CD4-positive, CD25-positive, alpha-beta regulatory T cell (primary cell): ENCODE measurements at places on chromosomes 5 and 9. TPM values are rescaled to one million over a fixed set of nuclear protein-coding genes. Genes with fewer than 3 reads are reported as not detected.
A peak's percentile ranks its signal among the peaks of the same experiment; 100 is the strongest.

Gene EIF4EBP3
- 11.8 TPM for total RNA-seq

Gene UBE2QL1
- total RNA-seq: not detected

Gene CCDC171
- 1.1 TPM for total RNA-seq

Gene SPATA31E1
- not detected for total RNA-seq

Gene AK8
- total RNA-seq: not detected

Gene PITX1
- total RNA-seq: not detected

Gene RANBP3L
- not detected for total RNA-seq

Gene KIF4B
- not detected for total RNA-seq

Gene SLC2A6
- total RNA-seq: 1.8 TPM

Gene SCGB3A2
- not detected for total RNA-seq

DNA sequence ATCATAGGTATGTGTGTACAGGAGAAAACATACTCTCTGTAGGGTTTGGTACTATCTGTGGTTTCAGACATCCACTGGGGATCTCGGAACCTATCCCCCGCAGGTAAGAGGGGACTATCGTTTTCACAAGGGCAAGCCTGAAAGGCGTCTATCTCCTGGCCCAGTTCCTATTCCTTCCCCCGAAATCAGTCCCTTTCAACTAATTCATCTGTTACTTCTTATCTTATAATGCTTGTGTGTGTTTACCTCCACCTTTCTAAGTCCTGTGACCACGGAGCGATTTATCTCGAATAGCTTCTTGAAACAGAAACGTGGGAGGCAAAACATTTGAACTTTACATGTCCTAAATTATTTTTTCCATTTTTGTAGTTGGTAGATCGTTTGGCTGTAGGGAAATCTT lies 11.4 kb downstream of the ABO start:
- no peak overlapping the region for H3K27ac ChIP-seq
- no peaks in the 10 kb centered on the region for H3K36me3 ChIP-seq
- no peaks in the 10 kb centered on the region for H3K4me1 ChIP-seq
- H3K27me3 ChIP-seq: no peaks in the 10 kb centered on the region
- H3K4me3 ChIP-seq: no peak overlapping the region

GRCh38 chr5:143277536-143277935 lies 126.0 kb downstream of the NR3C1 start:
- no peaks in the 10 kb centered on the region for H3K27me3 ChIP-seq
- H3K27ac ChIP-seq: no peak overlapping the region
- H3K36me3 ChIP-seq: peaks cover 34% of the 10 kb centered on the region

- no peak overlapping the region for H3K27ac ChIP-seq
- no peak for DNase-seq
- H3K36me3 ChIP-seq: no peaks in the 10 kb centered on the region
- H3K27me3 ChIP-seq: no peaks in the 10 kb centered on the region
- no peak overlapping the region for H3K4me3 ChIP-seq
Observed at GRCh38 chr5:136067422-136067821, 38.6 kb downstream of the TGFBI start.

DNA sequence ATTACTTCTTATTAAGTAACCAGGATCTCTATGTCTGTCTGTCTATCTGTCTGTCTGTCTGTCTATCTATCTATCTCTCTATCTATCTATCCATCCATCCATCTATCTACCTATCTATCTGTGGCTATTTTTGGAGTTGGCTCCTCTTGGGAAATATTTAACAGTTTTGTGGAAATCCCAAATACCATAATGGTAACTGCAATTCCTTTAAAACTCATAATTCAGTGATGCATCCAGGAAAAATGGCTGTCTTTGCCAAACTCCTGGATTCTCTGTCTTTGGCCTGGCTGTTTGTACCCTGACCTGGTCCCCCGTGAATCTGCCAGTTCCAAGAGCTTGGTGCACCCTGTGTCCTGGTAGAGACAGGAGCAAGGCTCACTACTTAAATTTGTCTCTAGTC lies 197.0 kb downstream of the PCSK1 start:
- H3K27me3 ChIP-seq: peaks cover 5% of the 10 kb centered on the region
- no peaks in the 10 kb centered on the region for H3K4me1 ChIP-seq
- H3K36me3 ChIP-seq: no peaks in the 10 kb centered on the region
- DNase-seq: no peak
- H3K4me3 ChIP-seq: no peak overlapping the region

GRCh38 chr9:111900151-111900857 lies 3.7 kb downstream of the UGCG start:
- no peak for DNase-seq
- peaks cover 55% of the 10 kb centered on the region for H3K4me1 ChIP-seq
- no peak overlapping the region for H3K27ac ChIP-seq

DNA sequence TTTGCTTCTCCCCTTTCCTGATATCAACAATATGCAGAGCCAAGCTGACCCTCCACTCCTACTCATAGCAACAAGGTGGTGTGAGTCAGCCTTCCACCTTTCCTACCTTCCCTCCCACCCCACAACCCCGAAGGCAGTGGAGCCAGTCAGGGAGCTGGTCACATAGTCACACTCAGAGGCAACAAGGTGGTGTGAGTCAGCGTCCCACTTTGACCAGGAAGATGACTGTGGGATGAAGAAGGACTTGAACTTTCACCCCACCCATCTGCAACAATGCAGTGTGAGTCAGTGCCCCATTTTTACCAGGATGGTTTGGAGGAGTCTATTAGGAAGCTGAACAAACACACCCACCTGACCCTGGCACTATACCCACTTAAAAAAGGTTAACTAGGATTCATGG lies 30.1 kb upstream of the ZNF782 start:
- H3K36me3 ChIP-seq: no peaks in the 10 kb centered on the region
- no peak for DNase-seq
- H3K4me1 ChIP-seq: no peaks in the 10 kb centered on the region

GRCh38 chr9:22084336-22085035 lies 75.4 kb upstream of the CDKN2B start:
- H3K4me1 ChIP-seq: peaks cover 6% of the 10 kb centered on the region
- H3K36me3 ChIP-seq: no peaks in the 10 kb centered on the region
- H3K4me3 ChIP-seq: no peak overlapping the region

- H3K4me3 ChIP-seq: no peak overlapping the region
- DNase-seq: no peak
- H3K27ac ChIP-seq: no peak overlapping the region
- no peaks in the 10 kb centered on the region for H3K4me1 ChIP-seq
- H3K27me3 ChIP-seq: no peaks in the 10 kb centered on the region
- H3K36me3 ChIP-seq: peaks cover 24% of the 10 kb centered on the region
Observed at GRCh38 chr9:130640681-130641080, 23.7 kb upstream of the PRDM12 start.

DNA sequence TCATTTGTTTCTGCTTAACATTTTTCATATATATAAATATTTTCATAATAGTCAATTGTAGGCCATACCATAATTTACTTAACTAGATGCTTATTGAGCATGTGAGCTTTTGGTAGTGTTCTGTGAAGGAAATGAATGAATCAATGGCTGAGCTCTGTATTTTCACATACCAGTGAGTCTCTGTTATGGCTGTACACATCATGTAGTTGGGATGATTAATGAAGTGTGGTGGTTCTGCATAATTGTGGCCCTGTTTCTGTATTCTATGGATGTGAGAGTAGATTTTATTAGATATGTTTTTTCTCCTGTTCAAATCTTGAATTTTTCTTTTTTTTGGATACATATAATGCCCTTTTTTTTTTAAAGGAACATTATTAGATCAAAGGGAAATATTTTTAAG lies 56.2 kb downstream of the CTNNA1 start:
- no peaks in the 10 kb centered on the region for H3K27me3 ChIP-seq
- H3K36me3 ChIP-seq: peaks cover 8% of the 10 kb centered on the region
- H3K4me1 ChIP-seq: no peaks in the 10 kb centered on the region
- no peak overlapping the region for H3K4me3 ChIP-seq

DNA sequence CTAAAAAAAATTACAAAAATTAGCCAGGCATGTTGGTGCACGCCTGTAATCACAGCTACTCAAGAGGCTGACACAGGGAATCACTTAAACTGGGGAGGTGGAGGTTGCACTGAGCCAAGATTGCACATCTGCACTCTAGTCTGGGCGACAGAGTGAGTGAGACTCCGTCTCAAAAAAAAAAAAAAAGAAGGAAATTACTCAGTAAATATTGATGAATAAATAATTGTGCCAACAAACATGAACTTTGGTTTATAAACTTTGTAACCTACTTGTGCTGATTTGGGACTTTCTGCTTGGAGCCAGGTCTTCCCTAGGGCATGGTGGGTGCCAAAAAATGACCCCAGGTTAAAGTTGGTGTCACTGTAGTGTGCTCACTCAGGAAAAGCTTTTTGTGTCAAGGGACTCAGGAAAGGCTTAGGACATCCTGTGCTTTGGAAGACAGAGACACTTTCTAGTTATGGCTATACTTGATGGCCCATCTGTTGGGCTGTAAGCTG lies 19.0 kb downstream of the ABLIM3 start:
- H3K27me3 ChIP-seq: no peaks in the 10 kb centered on the region
- no peaks in the 10 kb centered on the region for H3K36me3 ChIP-seq
- H3K4me3 ChIP-seq: no peak overlapping the region
- DNase-seq: no peak
- no peak overlapping the region for H3K27ac ChIP-seq

DNA sequence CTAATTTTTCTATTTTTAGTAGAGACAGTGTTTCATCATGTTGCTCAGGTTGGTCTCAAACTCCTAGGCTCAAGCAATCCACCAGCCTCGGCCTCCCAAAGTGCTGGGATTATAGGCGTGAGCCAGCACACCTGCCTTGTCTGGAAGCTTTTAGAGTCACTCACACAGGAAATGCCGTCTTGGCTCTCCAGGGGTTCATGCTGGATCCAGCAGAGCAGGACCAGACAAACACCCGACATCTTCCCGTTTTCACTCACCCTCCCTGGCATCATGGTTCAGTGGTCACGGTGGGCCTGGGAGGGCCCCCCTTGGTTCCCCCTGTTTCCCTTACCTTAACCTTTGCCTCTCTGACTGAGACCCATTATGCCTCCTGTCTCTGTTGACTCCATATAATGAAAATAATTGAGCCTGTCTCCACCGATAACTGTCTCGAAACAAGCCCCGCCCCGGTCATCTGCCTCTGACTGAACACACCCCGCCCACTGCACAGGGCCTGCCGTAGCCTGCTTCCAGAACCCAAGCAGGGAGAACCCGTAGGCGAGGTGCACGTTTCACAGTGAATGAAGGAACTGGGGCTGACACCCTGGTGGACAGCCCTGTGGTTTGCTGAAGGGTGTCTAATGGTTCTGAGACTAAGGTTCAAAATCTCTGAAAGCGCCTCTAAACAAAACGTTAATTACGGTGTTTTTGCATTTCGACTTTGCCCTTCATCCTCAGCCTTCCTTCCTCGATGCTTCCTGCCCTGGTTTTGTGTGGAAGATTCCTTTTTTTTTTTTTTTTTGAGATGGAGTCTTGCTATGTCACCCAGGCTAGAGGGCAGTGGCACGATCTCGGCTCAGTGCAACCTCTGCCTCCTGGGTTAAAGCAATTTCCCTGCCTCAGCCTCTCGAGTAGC lies 39.7 kb upstream of the SPRY4 start:
- DNase-seq: no peak
- H3K36me3 ChIP-seq: no peaks in the 10 kb centered on the region
- H3K27me3 ChIP-seq: peaks cover 2% of the 10 kb centered on the region
- no peak overlapping the region for H3K4me3 ChIP-seq

- DNase-seq: no peak
- H3K4me3 ChIP-seq: no peak overlapping the region
- no peaks in the 10 kb centered on the region for H3K27me3 ChIP-seq
Observed at GRCh38 chr9:113254991-113255390, 20.4 kb downstream of the CDC26 start.

DNA sequence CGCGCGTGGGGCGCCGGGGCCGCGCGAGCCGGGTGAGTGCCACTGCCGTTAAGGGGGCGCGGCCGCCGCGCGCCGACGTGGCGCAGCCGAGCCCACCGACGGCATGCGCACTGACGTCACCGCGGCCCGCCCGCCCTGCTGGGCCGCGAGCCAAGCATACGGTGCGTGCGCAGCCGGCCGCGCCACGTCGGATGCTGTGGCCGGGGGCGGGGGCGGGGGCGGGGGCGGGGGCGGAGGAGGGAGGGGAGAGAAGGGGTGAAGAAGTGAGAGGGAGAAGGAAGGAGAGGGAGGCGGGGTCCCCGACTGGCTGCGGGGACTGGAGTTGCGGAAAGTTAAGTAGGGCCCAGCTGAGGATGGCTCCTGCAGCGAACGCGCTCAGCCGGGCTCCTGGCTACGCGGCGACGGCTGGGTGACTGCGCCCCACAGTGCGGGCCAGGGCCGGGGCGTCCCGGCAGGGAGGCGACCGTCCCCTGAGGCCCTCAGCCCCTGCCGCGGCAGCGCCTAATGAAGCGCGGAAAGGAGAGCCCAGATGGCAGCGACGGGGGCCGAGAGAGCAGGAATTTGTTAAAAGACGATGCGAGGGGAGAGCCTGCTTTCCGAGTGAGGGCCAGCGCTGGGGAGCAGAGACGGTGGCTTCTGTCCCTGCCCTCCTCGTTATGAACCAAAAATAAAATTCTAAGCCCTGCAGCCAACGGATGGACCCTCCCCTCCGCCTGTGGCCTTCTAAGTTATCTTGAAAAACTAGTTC lies at the start of gene DAP:
DAP (minus strand) TSS at position 50 of the 748 bp plus-strand sequence. CDS start 166 bp downstream, outside the sequence.
- peak; percentile 94 for DNase-seq
- H3K27me3 ChIP-seq: no peaks in the 10 kb centered on the region
- peaks cover 26% of the 10 kb centered on the region for H3K4me1 ChIP-seq
- peak within 1 kb of the TSS; percentile 92 for H3K4me3 ChIP-seq
- H3K36me3 ChIP-seq: no peaks in the 10 kb centered on the region

DNA sequence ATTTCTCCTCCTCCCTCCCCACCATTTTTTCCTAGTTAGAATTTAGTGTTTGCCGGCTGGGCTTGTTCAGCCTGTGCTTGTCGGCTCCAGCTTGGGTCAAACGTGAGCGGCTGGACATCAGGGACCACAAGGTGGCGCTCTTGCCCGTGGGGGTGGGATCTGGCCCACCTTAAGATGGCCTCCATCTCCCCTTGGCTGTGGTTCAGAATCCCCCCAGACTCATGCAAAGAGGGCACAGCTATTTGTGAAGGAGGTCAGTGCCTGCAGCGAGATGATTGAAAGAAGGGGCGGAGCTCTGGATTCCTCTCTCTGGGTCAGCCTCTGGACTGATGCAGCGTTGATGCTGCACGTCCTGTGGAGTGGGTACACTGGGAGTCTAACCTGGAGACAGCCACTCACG lies 283.3 kb upstream of the TUT7 start:
- H3K4me1 ChIP-seq: no peaks in the 10 kb centered on the region
- H3K27me3 ChIP-seq: peaks cover 3% of the 10 kb centered on the region
- H3K4me3 ChIP-seq: no peak overlapping the region
- DNase-seq: no peak
- no peaks in the 10 kb centered on the region for H3K36me3 ChIP-seq

GRCh38 chr9:127972236-127972871 lies 8.4 kb downstream of the EEIG1 start:
- no peaks in the 10 kb centered on the region for H3K27me3 ChIP-seq
- H3K36me3 ChIP-seq: peaks cover 14% of the 10 kb centered on the region
- H3K27ac ChIP-seq: peak overlapping the region; percentile 91
- no peak for DNase-seq

DNA sequence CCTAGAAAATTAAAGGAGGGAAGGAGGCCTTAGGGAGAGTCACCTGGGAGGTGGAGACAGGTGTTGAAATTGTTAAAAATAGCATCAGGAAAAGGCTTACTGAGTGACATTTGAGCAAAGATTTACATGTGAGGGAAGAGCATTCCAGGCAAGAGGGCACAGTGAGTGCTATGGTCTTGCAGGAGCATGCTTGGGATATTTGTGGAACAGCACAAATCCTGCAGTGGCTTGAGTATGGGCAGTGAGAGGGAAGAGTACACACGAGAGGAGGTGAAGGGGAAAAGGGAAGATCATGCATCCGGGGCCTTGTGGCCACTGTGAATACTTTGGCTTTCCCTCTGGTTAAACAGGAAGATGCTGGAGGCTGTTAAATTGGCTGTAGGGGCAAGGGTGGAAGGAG lies 36.6 kb downstream of the ACER2 start:
- H3K4me1 ChIP-seq: no peaks in the 10 kb centered on the region
- no peak overlapping the region for H3K4me3 ChIP-seq
- no peaks in the 10 kb centered on the region for H3K36me3 ChIP-seq
- DNase-seq: no peak
- H3K27me3 ChIP-seq: no peaks in the 10 kb centered on the region
